ENCODE measurements at places on chromosomes 7 and 10.
A peak's percentile ranks its signal among the peaks of the same experiment; 100 is the strongest.

DNA sequence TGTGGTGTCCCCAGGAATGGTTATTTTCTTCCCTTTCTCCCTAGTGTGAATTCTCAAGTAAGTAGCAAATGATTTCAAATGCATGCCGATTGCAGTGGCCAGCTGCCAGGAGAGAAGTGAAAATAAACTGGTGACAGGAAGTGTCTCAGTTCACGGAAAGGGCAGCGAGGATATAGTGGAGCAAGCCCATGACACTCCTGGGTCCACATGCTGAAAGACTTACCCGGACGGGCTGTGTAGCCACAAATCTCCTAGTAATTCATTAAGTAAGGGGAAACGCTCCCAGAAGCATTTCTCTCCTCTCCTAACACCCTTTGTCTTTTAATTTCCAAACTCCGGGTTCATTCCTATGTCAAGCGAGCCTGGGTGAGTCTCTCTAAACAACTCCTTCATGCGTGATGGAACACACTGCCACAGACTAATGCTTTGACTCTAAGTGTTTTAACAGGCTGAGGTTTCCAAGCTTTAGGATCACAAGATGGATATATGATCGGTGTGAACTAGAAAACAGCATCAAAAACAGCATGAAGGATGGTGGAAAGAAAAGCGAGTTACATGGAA, 125.6 kb downstream of the CYP26A1 start:
- DNase-seq: no peak

- peak; percentile 83 for DNase-seq
These were observed at the start of gene RADIL for GRCh38 chr7:4883372-4884144. Gene RADIL, minus strand, starts transcription at chr7:4883716. Its CDS starts 5,577 bp downstream, at chr7:4878139.

DNA sequence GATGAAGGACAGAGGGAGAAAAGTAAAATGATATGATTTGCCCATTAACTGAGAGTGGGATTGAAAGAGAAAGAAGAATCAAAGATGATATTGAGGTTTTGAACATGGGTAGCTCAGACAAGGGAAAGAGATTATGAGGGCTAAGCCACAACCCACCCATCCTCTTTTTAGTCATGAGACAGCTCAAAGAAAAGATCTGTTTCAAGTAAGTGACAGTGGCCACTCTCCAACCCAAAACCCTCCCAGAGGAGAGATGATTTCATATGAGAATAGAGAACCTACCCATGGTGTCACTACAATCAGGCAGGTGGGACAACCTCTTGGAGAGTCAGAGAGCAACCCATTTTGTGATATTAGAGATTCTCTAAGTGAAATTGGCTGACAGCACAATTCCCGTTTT, 32.2 kb downstream of the PLXNA4 start:
- DNase-seq: no peak

DNA sequence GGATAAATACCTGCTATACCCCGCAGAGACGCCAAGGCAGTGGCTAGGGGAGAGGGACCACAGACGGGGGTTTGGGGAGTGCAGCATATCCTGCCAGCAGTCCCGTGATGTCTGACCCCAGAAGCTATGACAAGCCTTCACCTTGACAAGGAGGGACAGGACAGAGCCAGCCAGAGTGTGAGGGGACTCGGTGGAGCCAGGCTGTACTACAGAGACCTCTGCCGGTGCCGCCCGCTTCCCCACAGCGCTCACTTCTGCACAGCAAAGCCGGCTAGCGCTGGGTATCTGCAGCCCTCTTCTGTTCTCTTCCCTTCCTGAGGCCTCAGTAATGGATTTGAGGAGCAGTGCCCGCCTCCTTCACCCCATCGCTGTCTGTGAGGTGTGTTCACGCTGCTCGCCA, 47.0 kb upstream of the PFKP start:
- DNase-seq: no peak

DNA sequence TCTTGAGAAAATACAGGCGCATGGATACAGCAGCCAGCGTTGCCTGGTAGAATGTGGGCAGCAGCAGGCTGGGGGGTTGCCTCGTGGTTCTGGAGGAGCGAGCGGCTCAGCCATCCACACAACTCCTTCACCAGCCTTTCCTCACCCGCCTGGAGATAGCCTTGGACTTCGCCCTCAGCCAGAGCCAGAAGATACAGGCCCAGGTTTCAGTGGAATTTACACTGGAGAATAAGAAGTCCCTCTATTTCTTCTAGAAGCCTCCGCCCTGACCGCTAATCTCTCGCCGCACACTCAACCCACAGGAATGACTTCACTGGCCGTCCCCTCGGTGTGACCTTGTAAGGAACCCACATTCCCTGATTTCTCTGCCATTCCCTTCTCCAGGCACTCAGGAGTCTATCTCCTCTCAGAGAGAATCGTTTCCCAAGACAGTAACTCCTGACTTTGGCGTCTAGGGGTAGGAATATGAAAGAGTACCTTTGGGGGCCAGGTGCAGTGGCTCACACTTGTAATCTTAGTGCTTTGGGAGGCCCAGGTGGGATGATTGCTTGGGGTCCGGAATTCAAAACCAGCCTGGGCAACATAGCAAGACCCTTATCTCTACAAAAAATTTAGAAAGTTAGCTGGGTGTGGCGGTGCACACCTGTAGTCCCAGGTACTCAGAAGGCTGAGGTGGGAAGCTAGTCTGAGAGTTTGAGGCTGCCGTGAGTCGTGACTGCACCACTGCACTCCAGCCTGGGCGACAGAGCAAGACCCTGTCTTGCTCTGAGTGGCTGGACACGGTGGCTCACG, 52.0 kb upstream of the ECHDC3 start:
- DNase-seq: no peak

GRCh38 chr10:76231286-76231934, 800.0 kb downstream of the LRMDA start:
- no peak for DNase-seq

- no peak for DNase-seq
These were observed 35.8 kb upstream of the LYZL1 start for GRCh38 chr10:29252811-29253689.

DNA sequence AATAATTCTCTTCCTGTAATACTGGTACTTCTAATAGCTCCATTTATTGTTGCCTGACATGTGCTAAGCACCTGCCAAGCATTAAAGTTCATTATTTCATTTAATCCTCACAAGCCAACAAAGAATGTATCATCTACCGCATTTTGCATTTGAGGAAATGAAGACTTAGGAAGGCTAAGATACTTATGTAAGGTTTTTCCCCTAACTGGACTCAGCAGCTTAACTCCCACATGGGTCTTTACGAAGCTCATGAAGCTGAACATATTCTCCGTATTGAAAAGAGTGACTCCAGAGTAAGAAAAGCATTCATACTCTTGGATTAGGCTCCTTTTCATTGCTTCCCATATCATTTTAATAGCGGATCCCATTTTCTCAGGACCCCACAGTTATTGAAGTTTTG, 155.7 kb upstream of the TMEM72 start:
- no peak for DNase-seq

DNA sequence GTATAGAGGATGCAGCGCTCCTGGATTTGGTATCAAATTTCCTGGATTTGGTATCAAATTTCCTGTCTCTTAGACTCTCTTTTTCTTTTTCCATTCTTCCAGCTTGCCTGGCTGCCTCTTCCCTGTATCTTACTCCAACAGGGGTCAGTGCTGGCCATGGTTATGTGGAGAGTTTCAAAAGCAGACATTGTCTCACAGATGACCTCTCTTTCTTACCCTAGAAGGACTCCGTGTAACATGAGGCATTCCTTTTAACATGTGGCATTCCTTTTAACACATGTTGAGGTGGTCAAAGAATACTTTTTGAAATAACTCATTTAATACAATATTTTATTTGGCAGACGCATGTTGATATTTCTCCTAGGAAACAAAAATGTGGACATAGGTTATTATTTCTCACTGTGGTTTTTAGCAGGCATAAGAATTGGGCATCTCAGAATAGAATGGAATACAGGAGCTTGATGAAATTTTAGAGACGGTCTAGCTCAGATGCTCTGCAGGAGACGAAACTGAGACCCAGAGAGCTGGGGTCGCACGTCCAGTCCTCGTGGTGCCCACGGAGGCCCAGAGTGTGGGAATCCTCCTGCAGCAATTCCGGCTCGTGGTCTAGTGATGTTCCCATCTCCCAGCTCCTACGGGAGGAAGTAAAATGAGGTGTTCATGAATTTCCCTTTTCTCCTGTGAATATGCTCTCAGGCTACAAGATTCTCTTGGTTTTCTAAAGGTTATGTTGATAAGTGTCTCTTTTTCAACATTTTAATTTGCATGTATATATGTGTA, 59.6 kb upstream of the PITRM1 start:
- DNase-seq: no peak

GRCh38 chr7:39461263-39461820, 104.9 kb upstream of the YAE1 start:
- no peak for DNase-seq
